ENCODE measurements at places on chromosomes 11 and 22.

DNA sequence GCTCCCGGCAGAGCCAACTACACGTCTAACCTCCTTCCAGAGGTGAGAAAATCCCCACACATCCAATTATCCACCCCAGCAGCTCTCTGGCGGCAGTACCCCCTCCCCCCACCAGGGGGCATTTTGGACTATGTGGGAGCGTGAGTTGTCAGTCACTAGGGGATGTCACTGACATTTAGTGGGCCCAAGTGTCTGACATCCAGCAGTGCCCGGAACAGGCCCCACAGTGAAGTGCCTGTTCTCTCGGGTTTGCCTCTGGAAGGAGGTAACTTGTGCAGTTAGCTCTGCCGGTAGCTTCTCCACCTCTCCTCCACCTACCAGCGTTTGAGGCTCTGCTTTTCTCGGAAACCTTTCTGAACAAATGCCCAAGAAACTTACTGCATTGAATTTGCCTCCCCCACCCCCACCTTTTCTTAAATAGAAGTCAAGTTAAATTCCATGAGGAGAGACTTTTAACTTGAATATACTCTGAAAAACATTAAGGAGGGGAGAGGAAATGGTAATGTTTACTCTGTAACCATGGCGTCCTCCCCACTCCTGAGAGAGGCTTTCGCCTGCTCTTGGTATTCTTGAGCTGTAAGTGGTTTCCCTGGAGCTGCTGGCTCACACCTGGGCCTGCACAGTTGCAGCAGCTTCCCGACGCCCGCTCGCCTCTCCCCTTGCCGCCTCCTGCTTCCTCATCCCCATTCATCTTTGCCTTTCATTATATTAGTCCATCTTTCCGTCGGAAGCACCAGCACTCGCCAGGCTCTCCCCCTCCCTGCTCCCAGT is 112.8 kb downstream of the WNT7B start:
- DNase-seq: peak; percentile 71

DNA sequence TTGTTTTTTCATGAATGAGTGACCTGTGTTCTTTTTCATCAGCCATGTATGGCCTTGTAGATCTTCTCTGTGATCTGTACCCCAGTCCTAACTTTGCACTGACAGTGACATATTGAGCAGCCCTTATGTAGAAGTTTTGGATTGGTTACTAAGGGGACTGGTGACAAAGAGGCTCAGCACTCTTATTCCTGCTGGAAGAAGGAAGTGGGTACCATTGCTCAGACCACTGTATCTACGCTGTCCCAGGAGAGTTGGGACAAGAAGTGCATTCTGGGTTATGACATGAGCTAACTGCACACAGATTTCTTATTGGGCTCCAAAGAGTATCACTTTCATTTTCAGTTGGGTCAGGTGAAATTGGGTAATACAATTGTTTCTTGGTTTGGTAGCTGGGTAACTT is 107.8 kb upstream of the RASSF10 start:
- DNase-seq: no peak

GRCh38 chr11:15851051-15851498 is 505.3 kb downstream of the SOX6 start:
- DNase-seq: no peak

DNA sequence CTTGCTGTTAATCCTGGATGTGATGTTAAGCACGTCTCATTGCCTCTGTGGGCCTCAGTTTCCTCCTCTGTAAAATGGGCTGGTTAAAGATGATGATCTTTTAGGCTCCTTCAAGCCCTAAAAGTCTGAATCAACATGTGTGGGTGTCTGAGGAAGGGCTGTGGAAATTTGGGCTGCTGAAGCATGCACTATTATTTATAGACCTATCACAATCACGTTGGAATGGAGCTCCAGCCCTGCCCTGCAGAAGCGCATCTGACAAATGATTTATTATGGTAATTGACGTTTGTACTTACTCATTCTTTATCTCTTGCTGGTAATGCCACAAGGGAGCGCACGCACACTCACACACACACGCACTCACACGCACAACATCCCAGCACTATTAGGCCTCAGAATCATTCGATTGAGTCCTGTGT is 20.4 kb downstream of the P2RX3 start:
- no peak for DNase-seq

DNA sequence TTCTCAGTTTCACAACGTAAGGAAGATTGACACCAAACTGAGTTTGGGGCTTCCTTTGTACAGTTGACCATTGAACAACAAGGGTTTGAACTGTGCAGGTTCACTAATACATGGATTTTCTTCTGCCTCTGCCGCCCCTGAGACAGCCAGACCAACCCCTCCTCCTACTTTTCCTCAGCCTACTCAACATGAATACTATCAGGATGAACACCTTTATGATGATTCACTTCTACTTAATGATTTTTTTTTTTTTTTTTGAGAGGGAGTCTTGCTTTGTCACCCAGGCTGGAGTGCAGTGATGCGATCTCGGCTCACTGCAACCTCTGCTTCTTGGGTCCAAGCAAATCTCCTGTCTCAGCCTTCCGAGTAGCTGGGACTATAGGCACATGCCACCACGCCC is 14.6 kb downstream of the RBM4 start:
- DNase-seq: no peak

GRCh38 chr11:116466801-116467200 is 306.0 kb downstream of the BUD13 start:
- no peak for DNase-seq

GRCh38 chr11:115645631-115646317 is 141.6 kb upstream of the CADM1 start:
- DNase-seq: no peak

DNA sequence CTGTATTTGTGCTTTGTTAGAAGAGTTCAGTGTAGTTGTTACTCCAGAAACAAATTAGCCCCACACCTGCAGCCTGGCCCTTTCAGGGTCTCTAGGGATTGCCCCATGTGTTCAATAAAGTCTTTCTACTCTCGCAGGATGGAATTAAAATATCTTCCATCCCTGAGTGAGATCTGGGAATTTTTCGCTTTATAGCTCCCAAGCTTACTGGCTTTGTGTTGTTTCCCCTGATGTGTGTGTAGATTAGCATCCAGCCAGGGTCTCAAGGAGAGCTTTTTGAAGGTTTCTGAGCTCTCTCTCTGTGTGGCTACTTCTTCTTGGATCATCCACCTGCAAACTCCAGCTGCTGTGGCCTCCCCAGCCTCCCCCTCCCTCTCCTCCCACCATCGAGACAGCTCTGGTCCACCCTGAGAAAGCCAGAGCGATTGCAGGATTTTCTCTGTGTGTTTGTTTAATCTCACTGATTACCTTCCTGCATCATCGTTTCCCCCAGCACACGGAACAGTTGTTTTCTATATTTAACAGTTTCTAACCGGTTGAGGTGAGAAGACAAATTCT is 553.5 kb downstream of the TBC1D22A start:
- DNase-seq: no peak

GRCh38 chr22:36015155-36015810 is 13.3 kb downstream of the RBFOX2 start:
- DNase-seq: no peak
